ENCODE measurements at places on chromosomes 16 and 17. TPM values are rescaled to one million over a fixed set of nuclear protein-coding genes. Genes with fewer than 3 reads are reported as not detected.

P3H4 gene
- 9.8 TPM for polyA plus RNA-seq

C16orf54 gene
- polyA plus RNA-seq: 21.9 TPM

CCL1 gene
- polyA plus RNA-seq: not detected

CHST6 gene
- polyA plus RNA-seq: not detected

OR4D1 gene
- 2.3 TPM for polyA plus RNA-seq

- no peak for DNase-seq
- no peak overlapping the region for H3K4me3 ChIP-seq
- H3K36me3 ChIP-seq: no peaks in the 10 kb centered on the region
- no peaks in the 10 kb centered on the region for H3K4me1 ChIP-seq
- peaks cover 6% of the 10 kb centered on the region for H3K27me3 ChIP-seq
Observed at GRCh38 chr16:66097751-66098150, 268.7 kb upstream of the CDH5 start.

DNA sequence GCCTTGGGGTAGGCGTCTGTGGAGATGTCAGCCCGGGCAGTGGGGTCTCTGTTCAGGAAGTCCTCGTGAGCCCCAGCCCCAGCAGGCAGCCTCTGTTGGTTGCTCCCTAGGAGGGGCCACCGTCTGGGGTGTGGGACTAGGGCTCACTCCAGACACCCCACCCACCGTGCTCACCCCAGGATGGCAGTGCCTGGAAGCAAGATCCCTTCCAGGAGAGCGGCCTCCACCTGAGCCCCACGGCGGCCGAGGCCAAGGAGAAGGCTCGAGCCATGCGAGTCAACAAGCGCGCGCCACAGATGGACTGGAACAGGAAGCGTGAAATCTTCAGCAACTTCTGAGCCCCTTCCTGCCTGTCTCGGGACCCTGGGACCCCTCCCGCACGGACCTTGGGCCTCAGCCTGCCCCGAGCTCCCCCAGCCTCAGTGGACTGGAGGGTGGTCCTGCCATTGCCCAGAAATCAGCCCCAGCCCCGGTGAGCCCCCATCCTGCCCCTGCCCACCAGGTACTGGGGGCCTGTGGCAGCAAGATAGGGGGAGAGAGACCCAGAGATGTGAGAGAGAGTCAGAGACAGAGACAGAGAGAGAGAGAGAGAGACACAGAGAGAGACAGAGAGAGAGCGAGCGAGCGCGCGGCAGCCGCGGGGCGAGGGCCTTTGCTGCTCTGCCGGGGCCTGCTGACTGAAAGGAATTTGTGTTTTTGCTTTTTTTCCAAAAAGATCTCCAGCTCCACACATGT, 9.8 kb downstream of the NTHL1 start:
- no peaks in the 10 kb centered on the region for H3K4me1 ChIP-seq
- no peak overlapping the region for H3K27ac ChIP-seq
- H3K36me3 ChIP-seq: no peaks in the 10 kb centered on the region
- no peaks in the 10 kb centered on the region for H3K27me3 ChIP-seq

- H3K4me1 ChIP-seq: peaks cover 14% of the 10 kb centered on the region
- peak overlapping the region; percentile 72 for H3K27ac ChIP-seq
- peaks cover 3% of the 10 kb centered on the region for H3K27me3 ChIP-seq
- DNase-seq: no peak
- no peaks in the 10 kb centered on the region for H3K36me3 ChIP-seq
- H3K4me3 ChIP-seq: peak overlapping the region; percentile 61
Observed at GRCh38 chr17:62705156-62705777, 77.8 kb downstream of the MRC2 start.

GRCh38 chr16:8982816-8983215, 19.1 kb upstream of the USP7 start:
- H3K27me3 ChIP-seq: peaks cover 4% of the 10 kb centered on the region
- H3K36me3 ChIP-seq: no peaks in the 10 kb centered on the region
- no peaks in the 10 kb centered on the region for H3K4me1 ChIP-seq

DNA sequence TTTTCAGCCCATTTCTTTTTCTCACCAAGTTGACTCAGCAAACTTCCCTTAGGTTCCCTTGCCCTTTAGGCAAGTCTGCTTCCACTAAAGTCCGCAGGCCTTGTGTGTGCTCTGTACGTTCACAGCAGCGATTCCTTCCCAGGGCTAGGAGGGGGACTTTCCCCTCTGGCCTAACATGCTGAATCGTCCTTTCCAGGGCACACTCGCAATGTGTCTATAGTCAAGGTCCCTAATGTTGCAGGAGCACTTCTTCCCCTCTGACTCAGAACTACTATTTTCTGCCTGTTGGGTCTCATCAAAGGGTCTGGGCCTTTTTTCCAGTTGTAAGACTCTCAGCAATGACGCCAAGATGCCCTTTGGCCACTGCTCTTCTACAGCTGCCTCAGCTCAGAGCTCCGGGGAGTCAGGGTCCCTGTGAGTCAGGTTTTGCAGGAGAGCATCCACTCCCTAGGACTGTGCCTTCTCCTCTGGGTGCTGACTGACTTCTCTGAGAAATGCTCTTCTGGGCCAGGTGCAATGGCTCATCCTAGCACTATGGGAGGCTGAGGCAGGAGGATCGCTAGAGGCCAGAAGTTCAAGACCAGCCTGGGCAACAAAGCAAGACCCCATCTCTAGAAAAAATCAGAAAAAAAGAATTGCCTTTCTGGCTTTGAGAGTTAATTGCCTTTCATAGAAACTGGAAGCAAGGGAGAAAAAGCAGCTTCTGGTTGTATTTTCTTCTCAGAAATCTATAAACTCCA, 64.4 kb upstream of the TBX2 start:
- H3K27me3 ChIP-seq: peaks cover 2% of the 10 kb centered on the region
- no peak overlapping the region for H3K27ac ChIP-seq
- H3K4me1 ChIP-seq: no peaks in the 10 kb centered on the region
- DNase-seq: no peak
- no peak overlapping the region for H3K4me3 ChIP-seq

- H3K27me3 ChIP-seq: no peaks in the 10 kb centered on the region
- H3K27ac ChIP-seq: no peak overlapping the region
- H3K4me1 ChIP-seq: peaks cover 5% of the 10 kb centered on the region
- no peak overlapping the region for H3K4me3 ChIP-seq
Observed at GRCh38 chr16:72467157-72467759, 295.3 kb upstream of the PMFBP1 start.

GRCh38 chr17:19317359-19318095, 45.0 kb downstream of the B9D1 start:
- H3K4me1 ChIP-seq: no peaks in the 10 kb centered on the region
- no peak overlapping the region for H3K27ac ChIP-seq
- no peaks in the 10 kb centered on the region for H3K27me3 ChIP-seq
- peaks cover 3% of the 10 kb centered on the region for H3K36me3 ChIP-seq

DNA sequence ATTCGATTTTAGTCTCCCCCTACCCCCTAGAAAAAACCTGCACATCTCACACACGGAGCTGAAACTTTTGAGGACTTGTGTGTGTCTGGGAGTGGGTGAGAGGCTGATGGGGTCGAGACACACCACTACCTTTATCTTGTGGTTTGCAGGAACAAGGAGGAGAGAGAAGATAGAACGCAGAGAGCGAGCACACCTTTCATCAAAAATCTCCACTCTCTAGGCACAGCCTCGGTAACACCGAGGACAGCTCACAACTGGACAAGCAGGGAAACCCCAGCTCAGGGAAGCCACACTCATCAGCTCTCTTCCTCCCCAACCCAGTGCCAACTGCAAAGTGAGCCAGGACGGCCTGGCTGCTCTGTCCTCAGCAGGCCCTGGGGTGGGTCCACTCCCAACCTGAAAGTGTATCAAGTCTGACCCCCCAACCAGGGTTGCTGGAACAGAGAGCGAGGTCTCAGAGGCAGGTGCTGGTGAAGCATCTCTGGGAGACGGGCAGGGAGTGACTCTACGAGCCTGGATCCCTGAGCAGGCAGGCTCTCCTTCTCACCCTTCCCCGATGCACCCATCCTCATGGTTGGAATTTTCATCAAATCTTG, 5.2 kb upstream of the GHDC start:
- DNase-seq: no peak
- no peak overlapping the region for H3K4me3 ChIP-seq
- peaks cover 3% of the 10 kb centered on the region for H3K4me1 ChIP-seq

Measured in immature natural killer cell (primary cell).